ENCODE measurements at places on chromosomes 4 and X.

- DNase-seq: no peak
Observed at GRCh38 chrX:65009459-65009858, 33.2 kb upstream of the ZC4H2 start.

DNA sequence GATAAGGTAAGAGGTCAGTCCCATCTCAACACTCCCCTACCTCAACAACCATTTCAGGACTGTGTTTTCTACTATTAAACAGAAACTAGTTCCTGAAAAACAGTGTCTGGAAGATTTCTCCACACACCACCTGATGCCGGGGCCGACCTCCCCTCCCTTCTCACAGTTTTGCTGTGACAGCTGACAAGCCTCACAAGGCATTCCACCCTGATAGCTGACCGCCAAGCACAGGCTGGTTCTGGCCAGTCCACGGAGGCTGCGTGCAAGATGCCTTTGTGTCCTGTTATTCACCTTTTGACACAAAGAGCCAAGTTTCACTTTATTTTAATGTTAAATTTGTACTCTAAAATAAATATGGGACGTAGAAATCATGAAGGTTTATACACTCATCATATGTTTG is 758.6 kb downstream of the PDHA2 start:
- no peak for DNase-seq

- no peak for DNase-seq
Observed at GRCh38 chr4:139684351-139684750, 18.7 kb downstream of the MGST2 start.

DNA sequence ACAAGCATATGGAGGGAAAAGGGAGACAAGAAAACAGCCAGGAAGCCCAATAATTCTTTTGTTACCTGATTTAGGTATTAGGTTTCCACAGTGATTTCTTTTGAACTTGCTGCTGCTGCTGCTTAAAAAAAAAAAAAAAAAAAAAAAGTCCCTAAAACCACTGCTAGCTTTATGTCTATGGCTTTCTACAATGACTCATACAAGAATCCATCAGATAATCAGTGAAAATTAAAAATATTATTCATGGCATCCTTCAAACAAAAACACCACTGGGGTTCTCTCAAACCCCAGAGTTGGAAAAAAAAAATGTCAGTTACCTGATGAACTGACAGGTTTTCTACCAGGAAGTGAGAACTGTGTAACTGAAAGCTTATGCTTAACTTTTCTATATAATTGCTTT is 14.3 kb downstream of the EPHA5 start:
- no peak for DNase-seq

DNA sequence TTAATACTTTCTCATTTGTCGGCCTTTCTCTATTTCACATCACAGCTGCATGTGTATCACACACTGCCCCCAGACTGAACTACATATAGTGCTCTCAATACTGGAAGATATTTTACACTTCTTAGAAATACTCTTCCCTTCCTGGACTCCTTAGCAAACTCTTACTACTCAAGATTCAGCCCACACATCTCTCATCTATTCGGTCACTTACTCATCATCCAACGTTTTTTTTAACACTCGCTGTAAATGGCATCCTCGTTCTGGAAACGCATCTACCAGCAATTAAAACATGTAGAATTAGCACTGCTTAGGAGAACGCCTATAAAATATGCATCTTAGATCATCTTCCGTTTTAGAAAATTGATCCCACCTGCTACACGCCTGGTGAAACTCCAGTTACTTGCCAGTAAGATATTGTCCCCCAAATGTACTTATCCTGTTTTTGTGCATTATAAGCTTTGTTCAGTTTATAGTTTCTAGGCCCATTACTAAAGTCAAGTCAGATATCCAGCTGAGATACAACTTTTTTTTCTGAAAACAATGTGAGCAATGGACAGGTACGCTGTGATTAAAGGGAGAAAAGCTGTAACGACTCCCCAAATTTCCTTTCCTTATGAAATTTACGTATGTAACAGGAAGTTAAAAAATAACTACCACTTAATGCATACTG is 1.0 kb downstream of the LRP2BP start:
- no peak for DNase-seq

DNA sequence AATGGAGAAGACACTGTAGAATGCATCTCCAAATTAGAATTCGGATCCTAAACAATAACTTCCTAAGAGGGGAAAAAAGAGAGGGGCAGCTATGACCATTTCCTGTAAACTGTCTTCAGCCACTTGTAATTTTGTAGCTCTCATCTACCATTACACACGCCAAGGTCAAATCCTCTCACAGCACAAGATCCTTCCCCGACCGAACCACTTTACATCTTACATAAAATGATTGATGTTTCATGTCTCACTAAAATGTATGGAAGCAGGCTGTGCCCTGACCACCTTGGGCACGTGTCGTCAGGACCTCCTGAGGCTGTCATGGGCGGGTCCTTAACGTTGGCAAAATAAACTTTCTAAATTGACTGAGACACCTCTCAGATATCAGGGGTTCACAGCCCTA is 24.1 kb upstream of the PBDC1 start:
- DNase-seq: no peak

GRCh38 chr4:169438057-169438480 is 167.3 kb upstream of the SH3RF1 start:
- no peak for DNase-seq

DNA sequence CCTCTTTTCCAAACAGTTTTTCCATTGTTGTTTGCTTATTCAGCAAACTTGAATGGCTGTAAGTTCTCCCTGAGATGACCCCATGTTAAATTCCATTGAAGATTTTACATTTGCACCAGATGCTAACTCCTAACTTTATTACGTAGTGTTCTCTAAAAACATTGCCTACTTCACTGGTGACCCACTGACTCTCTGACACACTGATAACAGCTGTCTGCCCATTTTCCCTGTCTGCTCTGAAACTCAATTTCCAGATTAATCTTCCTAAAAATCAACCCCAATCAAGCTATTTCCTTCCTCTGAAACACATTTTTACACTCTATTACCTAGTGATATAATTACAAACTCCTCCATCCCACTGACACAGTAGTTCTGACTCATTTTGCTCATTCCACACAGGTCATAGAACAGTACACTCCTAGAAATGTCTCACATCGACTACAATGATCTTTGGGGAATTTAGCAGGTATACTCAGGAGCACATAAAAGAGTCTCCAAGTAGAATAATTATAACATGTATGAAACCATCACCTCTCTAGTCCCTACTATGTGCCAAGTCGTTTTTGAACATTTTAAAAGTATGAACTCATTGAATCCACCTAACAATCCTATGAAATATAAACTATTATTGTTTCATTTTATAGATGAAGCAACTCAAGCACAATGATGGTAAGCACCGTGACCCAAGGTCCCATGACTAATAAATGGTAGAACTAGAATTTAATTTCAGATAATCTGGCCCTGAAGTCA is 210.9 kb downstream of the SLIT2 start:
- no peak for DNase-seq

GRCh38 chr4:25131926-25132325 is 28.3 kb downstream of the SEPSECS start:
- no peak for DNase-seq

GRCh38 chr4:180054291-180054690 is 2188.9 kb upstream of the TENM3 start:
- DNase-seq: no peak

DNA sequence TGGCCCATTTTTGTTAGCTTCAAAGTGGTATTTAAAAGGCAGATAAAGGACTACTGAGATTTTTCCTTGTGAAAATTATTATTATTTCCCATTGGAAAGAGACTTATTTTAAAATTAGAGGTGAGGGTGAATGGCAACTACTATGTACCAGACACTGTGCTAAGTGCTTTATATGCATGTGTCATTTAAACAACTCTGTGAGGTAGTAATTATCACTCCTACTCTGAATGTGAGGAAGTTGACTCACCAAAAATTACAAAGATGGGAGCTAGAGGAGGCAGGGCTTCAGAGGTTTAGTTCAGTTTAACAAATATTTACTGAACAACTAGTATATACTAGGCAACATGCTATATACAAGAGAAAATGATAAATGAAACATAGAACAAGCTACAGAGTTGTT is 78.2 kb downstream of the MSL3 start:
- DNase-seq: no peak

All from NCI-H1436 (cell line).